ENCODE measurements at places on chromosomes 2 and 18. TPM values are rescaled to one million over a fixed set of nuclear protein-coding genes. Genes with fewer than 3 reads are reported as not detected.

Gene MYL1
- total RNA-seq, result not detected

DNA sequence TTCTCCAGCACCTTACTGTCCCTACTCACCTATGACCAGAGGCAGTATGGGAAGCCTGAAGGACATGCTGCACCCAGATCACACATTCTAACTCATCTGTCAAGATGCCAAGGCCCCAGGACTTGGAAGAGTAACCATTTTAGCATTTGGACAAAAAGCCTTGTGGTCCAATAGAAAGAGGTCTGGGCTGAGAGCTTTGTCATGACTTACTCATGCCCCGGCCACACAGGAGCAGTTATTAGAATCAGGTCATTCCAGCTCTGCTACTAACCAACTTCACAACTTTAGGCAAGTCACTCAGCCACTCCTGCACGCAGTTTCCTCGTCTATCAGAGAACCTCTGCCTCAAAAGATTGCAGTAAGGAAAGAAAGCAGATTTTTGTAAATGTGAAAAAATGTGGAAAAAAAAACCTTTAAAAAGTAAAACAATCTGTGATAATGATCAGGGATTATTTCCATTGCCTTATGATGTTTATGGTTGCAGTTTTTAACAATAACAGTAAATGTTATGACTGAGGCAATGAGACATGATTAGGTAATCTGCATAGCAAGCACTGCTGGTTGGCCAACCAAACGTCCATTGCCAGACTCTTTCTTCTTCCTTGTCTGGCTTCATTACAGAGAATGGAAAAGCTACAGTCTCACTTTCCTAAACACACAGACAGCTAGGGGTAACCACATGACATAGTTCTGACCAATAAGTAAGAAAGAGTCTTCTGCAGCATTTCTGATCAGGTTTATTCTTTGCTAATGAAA is 255.4 kb upstream of the CHAC2 start:
- DNase-seq, result no peak

DNA sequence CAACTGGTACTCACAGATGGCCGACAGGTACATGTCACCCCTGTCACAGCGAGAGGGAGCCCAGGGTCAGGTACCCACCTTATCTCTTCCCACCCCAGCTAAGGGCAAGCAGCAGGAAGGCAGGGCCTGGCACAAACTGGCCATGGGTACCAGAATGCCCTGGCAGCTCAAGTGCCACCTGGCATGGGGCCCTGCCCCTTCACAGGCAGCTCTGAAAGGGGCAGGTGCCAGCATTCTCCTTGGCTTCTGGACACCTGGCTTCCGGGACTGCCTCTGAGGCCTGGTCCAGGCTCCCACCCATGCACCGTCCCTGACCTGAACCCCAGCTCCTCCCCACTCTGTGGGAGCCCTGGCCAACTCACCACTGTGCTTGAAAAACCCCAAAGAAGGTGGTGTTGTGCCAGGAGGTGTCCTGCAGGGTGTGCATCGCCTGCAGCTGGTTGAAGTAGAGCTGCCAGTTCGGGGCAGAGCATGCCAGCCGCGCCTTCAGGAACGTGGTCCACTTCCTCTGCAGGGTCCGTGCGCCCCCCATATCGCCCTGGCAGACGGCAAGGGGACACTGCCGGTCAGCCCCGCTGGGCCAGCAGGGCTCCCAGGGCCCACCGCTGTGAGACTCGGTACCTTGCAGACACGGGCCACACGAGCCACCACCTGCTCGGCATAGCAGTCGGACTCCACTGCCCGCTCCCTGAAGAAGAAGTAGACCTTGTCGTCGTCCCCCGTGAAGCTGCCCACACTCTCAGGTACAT is 5.4 kb downstream of the SEMA4C start:
- DNase-seq, result no peak

Gene CPS1
- 3.1 TPM for total RNA-seq

GRCh38 chr2:33130054-33130447 is 183.3 kb downstream of the LTBP1 start:
- DNase-seq, result no peak

DNA sequence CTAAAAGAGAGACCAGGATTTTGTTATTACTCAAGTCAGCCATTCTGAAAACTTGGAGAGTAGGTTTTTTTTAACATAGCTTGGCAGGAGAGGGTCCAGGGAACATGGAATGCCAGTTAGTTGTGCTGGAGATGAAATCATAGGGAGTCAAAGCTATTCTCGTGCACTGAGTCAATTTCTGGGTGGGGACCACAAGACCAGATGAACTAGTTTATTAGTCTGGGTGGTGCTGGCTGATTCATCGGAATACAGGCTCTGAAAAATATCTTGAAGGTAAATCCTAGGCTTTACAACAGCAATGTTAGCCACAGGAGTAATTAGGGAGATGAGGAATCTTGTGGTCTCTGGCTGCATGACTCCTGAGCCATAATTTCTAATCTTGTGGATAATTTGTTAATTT is 921.4 kb downstream of the TRIB2 start:
- DNase-seq, result no peak

DNA sequence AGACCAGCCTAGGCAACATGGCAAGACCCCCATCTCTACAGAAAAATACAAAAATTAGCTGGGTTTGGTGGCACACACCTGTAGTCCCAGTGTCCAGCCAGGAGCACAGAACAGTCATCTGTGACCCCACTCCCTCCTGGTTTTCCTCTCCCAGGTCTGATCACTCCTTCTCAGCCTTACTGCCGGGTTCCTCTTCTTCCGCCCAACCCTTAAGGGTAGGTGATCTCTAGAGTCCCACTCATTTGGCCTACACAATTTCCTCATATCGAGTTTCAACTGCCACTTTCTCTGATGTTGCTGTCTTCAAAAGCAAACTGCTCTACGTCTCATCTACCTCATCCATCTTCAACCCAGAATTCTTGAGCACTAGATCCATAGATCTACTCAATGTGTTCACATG is 13.4 kb upstream of the MAT2A start:
- DNase-seq, result no peak

DNA sequence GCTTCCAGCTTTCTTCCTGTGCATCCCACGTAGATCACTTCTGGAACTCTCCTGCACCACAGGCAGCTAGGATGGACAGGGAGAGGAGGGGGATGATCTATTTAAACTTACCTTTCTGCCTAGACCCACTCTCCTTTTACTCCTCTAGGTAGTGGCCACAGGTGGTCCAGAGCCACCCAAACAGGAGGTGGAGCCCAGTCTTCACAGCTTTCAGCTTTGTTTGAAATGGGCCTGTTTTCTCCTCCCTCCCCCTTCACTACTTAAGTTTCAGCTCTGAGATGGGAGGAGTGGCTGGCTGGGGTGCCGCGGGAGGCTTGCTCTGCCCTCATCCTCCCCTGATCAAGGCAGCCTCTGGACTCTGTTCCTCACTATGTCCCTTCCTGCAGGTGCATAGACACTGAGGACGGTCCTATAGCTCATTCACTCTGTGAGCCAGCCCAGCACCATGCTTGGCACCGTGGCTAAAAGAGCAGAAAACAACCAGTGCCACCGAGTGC is 12.6 kb upstream of the CELF4 start:
- DNase-seq, result no peak

Gene POU3F3
- total RNA-seq, result not detected

Gene LYPD1
- total RNA-seq, result 6.6 TPM

DNA sequence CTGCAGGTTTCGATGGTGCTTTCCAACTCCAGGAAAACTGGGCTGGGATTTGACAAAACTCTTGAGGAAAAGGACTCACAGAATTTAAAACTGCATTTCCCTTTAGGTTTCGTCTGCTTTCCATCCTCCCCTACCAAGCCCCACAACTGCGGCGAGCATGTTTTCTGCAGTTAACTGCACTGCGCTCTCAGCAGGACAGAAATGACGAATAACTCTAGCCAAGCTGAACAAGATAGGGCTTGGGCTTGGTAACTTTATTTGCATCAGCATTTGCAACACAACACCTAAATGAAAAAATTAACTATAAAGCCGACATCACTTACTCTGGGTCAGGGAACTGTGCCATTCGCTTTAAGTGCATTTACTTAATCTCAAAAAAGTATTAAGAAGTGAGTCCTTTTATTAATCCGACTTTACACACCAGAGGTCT is 669 bp upstream of the PIKFYVE start:
- peak; percentile 45 for DNase-seq

Gene ACMSD
- total RNA-seq, result 0.12 TPM

DNA sequence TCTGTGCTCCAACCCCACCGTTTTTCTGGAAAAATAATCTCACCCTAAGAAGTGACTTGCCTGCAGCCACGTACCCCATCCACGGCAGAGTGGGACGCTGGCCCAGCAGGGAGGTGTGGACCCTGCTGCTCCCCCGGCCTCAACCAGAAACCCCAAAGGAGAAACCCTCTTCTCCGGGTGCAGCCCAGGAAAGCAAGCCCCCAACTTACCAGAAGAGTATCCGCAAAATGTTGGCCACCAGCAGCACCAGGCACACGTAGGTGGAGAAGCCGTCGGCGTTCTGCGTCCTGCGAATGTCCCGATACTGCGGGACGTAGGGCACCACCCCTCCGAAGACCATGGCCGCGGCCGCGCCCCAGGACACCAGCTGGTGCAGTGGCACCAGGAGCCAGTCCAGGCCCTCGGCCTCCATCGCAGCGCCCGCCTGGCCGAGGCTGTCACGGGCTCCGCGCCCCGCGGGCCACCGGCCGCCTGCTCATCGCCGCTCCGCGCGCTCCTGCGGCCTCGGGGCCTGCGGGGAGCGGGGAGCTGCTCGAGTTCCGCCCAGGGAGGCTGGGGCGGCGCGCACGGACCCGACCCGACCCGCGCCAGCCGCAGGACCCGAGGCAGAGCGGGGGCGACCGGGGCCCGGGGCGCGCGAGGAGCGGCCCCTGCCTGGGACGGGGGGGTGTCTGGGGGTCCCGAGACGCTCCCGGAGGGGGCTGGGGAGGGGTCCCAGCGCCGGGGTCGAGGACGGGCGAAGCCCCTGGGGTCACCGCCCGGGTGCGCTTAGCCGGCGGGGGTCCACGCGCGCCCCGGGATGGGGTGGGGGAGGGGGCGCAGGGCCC is 725 bp downstream of the SLC66A2 start:
- no peak for DNase-seq

DNA sequence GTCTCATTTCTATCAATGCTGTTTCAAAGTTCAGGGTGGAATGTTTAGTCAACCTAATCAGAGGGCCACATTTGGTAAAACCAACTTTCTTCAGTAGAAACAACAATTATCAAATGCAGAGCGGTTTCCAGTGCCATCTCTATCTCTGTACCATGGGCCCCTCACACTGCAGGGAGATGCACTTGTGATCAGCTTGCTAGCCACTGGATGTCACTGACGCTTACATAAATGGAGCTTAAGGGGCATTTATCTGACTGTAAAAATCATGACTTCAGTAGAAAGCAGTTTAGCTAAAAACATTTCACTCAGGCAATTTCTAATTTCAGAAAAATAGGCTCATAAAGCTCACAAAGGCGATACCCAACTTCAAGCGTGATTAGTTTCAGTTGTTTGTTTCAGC is 678.0 kb downstream of the ZEB2 start:
- DNase-seq, result peak; percentile 32

- DNase-seq, result no peak
Measured at GRCh38 chr2:29691391-29691950, 229.9 kb downstream of the ALK start.

- DNase-seq, result no peak
Measured at GRCh38 chr2:125455110-125455509, 1200.8 kb upstream of the GYPC start.

GRCh38 chr18:73842795-73843394 is 304.7 kb downstream of the FBXO15 start:
- DNase-seq, result peak; percentile 51

DNA sequence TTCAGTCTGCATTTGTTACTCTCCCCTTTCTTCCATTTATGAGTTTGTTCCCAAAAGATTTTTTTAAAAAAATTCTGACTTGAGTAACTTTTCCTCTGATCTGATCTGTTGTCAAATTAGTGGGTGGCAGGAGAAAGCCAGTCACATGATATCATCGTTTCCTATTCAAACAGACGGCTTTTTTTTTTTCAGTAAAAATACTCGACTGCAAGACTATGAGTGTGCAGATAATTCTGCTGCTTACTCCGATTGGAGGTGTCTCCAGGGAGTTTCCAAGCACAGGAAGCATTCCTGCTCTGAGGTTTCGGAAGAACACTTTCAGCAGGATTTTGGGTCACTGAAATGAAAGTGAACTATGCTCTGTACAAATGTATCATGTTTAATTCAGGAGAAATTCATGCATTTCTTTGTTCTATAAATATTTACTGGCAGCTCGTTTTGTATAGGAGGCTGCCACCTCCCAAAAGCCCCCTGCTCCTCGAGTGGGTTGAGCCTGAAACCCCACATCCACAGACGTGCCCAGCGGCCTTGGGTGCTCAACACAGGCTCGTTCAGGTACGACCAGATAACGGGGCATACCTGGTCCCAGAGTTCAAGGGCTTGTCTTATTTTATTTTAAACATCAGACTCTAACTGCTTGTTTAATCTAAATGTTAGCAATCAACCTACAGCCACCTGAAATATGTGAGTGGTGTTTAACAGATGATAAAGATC is 126.9 kb upstream of the ZNF516 start:
- peak; percentile 64 for DNase-seq

GRCh38 chr2:155975734-155976133 is 356.8 kb downstream of the NR4A2 start:
- no peak for DNase-seq

DNA sequence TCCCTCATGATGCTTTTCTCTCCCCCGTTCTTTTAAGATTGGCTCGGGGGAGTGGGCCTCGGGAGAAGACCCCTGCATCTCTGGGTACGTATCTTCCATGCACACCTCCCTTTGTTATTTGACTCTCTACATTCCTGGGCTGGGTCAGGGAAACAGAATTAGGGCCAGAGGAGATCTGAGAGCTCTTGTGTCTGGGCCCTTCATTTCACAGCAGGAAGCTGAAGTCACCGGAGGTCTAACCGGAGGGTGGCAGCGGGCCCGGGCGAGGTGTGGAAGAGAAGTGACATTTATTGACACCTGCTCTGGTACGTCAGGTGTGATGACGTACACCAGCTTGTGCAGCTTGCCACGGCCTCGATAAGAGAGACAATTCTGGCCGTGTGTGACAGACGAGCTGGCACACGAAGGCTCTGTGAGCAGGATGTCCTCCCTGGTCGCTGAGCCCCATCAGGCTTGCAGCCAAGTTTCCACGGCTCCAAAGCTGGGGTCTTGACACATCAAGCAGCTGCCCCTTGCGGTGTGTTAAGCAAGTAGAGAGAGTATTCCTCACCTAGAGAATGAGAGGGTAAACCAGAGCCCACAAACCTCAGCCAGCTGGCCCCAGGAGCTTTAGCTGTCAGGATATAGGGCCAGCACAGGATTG is 30.4 kb downstream of the TOGARAM2 start:
- DNase-seq, result peak; percentile 64

Gene ANKAR
- total RNA-seq, result 8.0 TPM

- DNase-seq, result no peak
Measured at GRCh38 chr2:15975261-15975600, 34.9 kb downstream of the MYCN start.

- DNase-seq, result no peak
Measured at GRCh38 chr18:77088963-77089722, 43.4 kb downstream of the MBP start.

GRCh38 chr2:179817181-179817841 is 44.1 kb downstream of the ZNF385B start:
- DNase-seq, result peak; percentile 4

Gene UGT1A6
- 2.3 TPM for total RNA-seq

DNA sequence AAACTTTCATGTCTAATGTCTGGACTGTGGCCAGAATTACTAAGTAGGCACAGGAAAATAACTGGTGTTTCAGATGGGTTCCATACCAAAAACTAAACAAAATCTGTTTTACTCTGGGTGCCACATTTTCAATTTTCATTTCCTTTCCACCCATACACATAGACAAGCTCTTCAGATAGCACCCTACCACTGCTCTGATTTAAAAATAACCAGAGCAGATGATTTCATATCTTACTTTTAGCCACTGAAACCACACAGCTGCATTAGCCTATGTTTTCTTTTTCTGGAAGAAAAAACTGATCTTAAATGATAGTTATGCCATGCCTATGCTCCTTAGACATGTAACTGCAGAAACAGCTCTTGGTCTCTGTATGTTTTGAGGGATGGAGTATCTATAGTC is 647.6 kb downstream of the CPS1 start:
- no peak for DNase-seq

Measured in lung (tissue), 17 donors.